ENCODE measurements at places on chromosomes 4 and X. TPM values are rescaled to one million over a fixed set of nuclear protein-coding genes. Genes with fewer than 3 reads are reported as not detected.

DNA sequence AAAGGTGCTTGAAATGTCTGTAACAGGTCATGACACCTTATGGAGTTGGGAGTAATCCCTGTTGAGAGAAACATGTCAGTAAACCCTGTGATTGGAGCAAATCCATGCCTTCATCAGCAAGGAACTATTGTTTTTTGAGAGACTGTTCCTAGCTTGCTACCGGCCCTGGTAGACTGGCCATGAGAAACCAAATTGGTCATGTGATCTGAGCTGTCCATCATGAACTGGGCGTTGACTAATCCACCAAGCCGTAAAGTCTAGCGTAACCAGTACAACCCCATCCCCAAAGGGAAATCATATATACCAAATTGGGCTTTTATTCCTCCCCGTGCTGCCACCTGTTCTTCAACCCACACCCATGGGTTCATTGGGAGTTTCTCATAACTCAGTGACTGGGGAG, 143.7 kb downstream of the PHF8 start:
- no peak for DNase-seq

GRCh38 chr4:14293582-14293981, 666.1 kb upstream of the BOD1L1 start:
- DNase-seq, result no peak

DNA sequence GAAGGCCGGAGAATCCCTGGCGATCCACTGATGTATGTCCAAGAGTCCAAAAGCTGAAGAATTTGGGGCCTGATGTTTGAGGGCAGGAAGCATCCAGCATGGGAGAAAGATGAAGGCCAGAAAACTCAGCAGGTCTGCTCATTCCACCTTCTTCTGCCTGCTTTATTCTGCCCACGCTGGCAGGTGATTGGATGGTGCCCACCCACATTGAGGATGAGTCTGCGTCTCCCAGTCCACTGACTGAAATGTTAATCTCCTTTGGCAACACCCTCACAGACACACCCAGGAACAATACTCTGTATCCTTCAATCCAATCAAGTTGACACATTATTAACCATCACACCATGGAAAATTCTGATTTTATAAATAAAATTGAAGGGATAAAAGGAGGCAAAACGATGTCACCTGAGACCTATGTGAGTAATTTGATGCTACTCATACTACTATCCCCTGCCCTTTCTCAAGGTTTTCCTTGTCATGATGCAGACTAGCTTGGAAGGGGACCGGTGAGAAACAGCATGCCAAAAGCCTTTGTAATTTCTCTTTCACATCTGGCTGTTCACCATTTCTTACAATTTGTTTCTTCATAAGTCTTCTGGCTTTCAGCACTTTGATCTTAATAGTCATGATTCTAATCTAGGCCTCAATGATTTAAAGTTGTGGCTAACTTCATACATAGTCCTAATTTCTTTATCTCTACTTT, 9.7 kb upstream of the PYURF start:
- no peak for DNase-seq

GRCh38 chr4:94411296-94411695, 40.4 kb upstream of the PDLIM5 start:
- DNase-seq, result no peak

DNA sequence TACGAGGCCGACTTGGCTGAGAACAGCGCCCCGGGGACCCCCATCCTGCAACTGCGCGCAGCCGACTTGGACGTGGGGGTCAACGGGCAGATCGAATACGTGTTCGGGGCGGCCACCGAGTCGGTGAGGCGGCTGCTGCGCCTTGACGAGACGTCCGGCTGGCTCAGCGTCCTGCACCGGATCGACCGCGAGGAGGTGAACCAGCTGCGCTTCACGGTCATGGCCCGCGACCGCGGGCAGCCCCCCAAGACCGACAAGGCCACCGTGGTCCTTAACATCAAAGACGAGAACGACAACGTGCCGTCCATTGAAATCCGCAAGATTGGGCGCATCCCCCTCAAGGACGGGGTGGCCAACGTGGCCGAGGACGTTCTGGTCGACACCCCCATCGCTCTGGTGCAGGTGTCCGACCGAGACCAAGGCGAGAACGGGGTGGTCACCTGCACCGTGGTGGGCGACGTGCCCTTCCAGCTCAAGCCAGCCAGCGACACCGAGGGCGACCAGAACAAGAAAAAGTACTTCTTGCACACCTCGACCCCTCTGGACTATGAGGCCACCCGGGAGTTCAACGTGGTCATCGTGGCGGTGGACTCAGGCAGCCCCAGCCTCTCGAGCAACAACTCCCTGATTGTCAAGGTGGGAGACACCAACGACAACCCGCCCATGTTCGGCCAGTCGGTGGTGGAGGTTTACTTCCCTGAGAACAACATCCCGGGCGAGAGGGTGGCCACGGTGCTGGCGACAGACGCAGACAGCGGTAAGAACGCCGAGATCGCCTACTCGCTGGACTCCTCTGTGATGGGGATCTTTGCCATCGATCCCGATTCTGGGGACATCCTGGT, 2.4 kb downstream of the PCDH7 start:
- DNase-seq, result peak; percentile 14

GRCh38 chr4:189377569-189377968, 563.1 kb upstream of the FRG1 start:
- no peak for DNase-seq

GRCh38 chr4:184417802-184418511, 56.4 kb downstream of the IRF2 start:
- DNase-seq, result no peak

GRCh38 chrX:3378156-3378555, 31.7 kb upstream of the MXRA5 start:
- no peak for DNase-seq

DNA sequence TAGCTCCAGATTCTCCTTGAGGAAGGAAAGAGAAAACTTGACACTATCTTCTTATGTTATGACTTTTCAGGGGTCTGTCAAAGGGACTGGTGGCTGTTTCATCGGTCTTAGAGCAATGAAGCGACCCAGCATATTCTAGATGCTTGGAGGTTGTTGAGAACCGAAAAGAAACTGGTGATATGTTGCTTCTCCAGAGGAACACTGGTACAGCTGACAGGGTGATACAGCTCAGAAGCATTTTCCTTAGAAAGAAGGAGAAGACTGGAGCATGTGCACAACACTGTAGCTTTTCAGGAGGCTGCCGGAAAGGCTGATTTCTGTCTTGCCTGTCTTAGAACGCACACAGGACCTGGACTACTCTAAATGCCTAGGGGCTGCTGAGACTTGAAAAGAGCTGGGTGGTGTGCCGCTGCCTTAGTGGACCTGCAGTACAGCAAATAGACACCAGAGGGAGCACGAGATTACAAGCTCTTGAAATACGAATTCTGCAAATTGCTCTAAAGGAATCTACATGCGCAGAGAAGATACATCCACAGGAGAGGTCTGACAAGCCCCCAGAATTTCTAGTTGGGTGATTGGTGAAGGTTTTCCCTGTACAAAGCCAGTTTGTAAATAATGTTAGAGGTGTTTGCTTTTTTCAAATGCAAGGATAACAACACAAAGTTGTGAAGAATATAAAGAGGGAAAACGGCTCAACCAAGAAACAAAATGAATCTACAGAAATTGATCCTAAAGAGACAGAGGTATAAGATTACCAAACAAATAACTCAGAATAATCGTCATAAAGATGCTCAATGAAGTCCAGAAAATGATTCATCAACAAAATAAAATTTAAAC, 223.1 kb upstream of the DMD start:
- DNase-seq, result peak; percentile 61

- peak; percentile 59 for DNase-seq
Measured at GRCh38 chr4:133151691-133152329, 2.7 kb downstream of the PCDH10 start.

SOD3 gene
- total RNA-seq, result 1.6 TPM

- no peak for DNase-seq
Measured at GRCh38 chrX:66625525-66625924, 13.4 kb downstream of the EDA2R start.

DNA sequence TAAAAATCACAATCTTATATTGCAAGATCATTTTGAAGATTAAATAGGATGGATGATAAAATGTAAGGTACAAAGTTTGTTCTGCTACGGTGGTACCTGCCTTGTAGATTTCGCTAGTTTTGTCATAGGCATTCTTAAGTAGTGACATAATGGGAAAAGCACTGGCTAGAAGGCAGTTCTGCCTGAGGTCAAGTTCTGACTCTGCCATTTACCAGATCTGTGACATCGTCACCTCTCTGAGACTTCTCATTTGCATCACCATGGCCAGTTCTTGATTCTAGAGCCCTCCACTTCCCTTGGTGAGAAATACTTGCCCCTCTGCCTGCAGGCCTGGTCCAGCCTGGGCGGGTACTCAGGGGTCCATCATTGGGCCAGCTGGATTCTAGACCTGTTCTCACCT, 85.2 kb downstream of the HS3ST1 start:
- no peak for DNase-seq

DNA sequence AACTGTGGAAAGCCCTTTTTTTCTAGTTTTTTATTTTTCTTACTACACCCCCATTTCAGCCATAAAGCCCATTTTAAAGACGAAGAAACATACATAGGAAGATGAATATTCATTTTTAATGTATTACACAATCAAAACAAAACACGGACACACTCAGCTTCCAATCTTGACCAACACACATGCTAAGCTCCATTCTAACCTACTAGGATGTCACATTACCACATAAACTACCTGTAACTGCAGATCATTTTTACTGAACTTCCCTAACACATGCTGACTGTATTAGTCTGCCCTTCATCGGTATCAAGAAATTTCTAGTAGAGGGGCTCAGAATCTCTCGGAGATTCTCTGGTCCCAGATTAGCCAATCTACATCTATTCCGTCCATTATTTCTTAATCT, 1.8 kb downstream of the CCNI start:
- no peak for DNase-seq

GRCh38 chr4:140168474-140168873, 14.5 kb upstream of the MAML3 start:
- no peak for DNase-seq

DNA sequence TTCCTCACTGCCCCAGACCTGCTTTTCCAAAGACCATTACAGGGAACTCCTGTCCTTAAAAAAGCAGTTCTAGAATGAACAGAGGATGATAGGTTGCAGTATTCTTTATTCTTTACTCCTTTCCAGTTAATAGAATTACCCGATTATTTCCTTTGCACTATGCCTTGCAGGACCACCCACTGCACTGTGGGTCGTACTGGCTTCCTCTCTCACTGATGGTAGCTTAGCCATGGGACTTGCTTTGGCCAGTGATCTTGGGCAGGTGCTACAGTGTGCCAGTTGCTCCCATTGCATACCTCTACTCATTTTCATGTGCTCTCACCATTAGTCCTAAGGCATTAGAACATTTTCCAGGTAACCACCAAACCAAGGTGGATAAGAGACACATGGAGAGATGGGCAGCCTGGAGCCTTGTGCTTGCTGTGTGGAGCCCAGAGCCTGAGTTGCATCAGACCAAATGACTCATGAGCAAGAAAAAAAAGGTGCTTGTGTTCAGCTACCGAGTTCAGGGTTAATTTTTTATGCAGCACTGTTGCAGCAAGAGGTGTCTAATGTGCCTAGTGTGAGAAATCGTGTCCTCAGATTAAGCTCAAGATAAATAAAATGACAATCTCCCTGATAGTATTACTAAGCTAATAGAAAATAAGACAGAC, 7.6 kb upstream of the UNC5C start:
- DNase-seq, result no peak

CNKSR2 gene
- total RNA-seq, result 1.1 TPM

GAGE2A gene
- total RNA-seq, result not detected

DNA sequence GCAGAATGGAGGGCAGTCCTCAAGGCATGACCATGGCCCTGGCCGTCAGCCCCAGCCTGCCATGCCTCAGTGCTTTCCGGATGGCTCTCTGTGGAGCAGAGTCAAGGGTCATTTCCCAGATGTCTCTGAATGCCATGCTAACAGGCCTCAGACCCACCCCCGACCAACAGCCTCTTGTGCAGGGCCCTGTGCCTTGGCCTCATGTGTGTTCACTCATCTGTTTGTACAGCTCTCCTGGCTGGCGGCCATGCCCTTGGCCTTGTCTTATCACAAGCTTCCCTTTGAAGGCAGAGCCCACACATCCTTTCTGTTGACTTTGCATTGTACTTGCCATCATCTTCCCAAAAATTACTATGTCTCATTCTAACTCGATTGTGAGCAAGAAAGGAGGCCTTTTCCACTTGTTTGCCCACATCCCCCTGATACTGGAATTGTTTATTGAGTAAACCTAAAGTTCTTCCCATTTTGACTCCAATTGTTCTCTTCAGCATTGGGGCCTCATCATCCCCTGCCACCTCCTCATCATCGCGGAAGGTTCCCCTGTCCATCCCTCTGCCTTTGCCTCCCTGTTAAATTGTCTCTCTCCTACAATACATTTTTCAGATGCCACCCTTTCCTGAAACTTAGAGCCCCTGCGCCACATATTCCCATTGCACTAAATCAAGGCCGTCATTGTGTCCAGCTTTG, 6.3 kb downstream of the CA5B start:
- DNase-seq, result no peak

GRCh38 chrX:122739770-122740169, 444.3 kb upstream of the GRIA3 start:
- peak; percentile 3 for DNase-seq

GRCh38 chr4:139115226-139115625, 61.8 kb downstream of the ELF2 start:
- DNase-seq, result no peak

PRR32 gene
- not detected for total RNA-seq

SEL1L3 gene
- total RNA-seq, result 91.8 TPM

GRCh38 chr4:26001413-26001812, 87.4 kb downstream of the SMIM20 start:
- no peak for DNase-seq

HEPH gene
- total RNA-seq, result 106 TPM

GRCh38 chr4:39609454-39609931, 29.2 kb downstream of the SMIM14 start:
- DNase-seq, result no peak

DNA sequence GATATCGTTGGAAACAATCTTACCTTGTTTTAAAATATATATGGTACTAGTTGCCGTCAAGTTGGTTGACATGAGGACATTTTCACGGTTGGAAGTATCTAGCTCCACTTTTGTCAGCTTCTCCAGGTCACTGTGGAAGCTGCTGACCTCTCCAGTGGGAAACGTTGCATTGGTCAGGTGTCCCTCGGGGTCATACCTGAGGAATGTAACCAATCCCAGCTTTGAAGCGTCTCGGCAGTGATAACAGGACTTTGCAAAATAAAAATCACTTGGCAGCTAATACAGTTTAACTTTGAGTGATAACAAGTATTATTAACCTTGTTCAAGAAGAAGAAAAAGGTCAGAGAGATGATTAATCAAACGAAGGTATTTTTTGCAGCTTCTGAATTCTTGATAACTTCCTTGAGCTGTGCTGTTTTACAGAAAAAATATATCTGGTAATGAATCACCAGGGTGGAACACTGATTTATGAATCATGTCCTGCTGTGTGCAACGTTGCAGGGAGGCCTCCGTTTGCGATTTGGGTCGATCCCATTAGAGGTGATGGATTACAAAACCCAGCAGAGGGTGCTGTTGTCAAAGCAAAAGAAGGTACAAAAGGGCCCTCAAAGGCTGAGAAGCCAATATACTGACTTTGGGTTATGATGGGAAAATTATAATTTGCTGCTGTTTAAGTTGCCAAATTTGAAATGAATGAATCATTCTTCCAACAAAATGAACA, 60.1 kb downstream of the SH2D1A start:
- DNase-seq, result peak; percentile 51

NLGN4X gene
- 51.3 TPM for total RNA-seq

GRCh38 chrX:30521440-30522182, 56.0 kb downstream of the TASL start:
- DNase-seq, result no peak
